Endodermal cell (in vitro differentiated cells): ENCODE measurements at places on chromosomes 12 and 14. TPM values are rescaled to one million over a fixed set of nuclear protein-coding genes. Genes with fewer than 3 reads are reported as not detected.
A peak's percentile ranks its signal among the peaks of the same experiment; 100 is the strongest.

GRCh38 chr14:54481695-54482094 lies 7.1 kb downstream of the GMFB start:
- DNase-seq: no peak
- H3K27me3 ChIP-seq: no peaks in the 10 kb centered on the region
- H3K36me3 ChIP-seq: peaks cover 69% of the 10 kb centered on the region

DNA sequence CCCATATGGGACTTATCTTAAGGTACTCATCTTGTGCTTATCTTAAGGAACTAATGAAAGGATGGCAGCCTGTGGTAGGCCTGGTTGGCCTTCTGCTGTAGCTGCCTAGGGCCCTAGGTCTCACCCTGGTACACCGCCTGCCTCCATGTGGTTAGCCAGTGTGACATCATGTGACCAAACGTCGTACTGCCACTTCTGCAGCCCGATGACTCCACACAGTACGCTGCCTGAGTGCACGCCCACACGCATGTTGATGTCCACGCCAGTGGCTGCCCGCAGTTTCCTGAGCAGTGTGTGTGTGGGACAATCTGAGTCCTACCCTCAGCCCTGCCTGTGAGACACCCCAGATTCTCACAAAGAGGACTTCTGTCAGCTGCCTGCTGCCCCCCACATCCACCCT lies 5.1 kb downstream of the ADCY4 start:
- no peak overlapping the region for H3K27ac ChIP-seq
- H3K27me3 ChIP-seq: peaks cover 58% of the 10 kb centered on the region
- no peak for DNase-seq
- H3K4me3 ChIP-seq: no peak overlapping the region
- peaks cover 4% of the 10 kb centered on the region for H3K4me1 ChIP-seq

DNA sequence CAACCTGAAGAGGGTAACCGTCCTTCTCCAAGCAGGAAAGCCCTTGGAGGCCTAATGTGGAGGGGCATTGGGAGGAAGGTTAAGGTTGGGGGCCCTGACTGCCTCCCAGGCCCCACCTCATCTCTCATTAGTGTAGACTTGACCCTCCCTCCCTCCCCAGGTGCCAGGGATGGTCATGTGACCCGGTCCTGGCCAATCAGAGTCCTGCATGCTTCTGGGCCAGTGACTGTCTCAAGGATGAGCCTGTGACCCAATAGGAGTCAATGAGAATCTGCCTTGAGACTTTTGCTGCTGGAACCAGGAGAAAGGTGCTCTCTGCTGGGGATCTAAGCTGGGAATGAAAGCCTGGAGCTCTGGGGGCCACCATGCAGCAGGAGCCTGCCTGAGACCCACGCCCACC lies 70.8 kb downstream of the NCOR2 start:
- no peak overlapping the region for H3K27ac ChIP-seq
- DNase-seq: peak; percentile 84
- peaks cover 9% of the 10 kb centered on the region for H3K36me3 ChIP-seq
- H3K4me1 ChIP-seq: peaks cover 18% of the 10 kb centered on the region

- H3K4me3 ChIP-seq: peak overlapping the region; percentile 14
- no peak overlapping the region for H3K27ac ChIP-seq
- peaks cover 4% of the 10 kb centered on the region for H3K27me3 ChIP-seq
- no peaks in the 10 kb centered on the region for H3K36me3 ChIP-seq
- H3K4me1 ChIP-seq: peaks cover 4% of the 10 kb centered on the region
These were observed 383.2 kb upstream of the ATP2B1 start for GRCh38 chr12:90091809-90092208.

GRCh38 chr12:108722992-108723766 lies 8.1 kb downstream of the CORO1C start:
- no peak overlapping the region for H3K27ac ChIP-seq
- no peak overlapping the region for H3K4me3 ChIP-seq
- DNase-seq: no peak
- H3K27me3 ChIP-seq: no peaks in the 10 kb centered on the region
- no peaks in the 10 kb centered on the region for H3K4me1 ChIP-seq

DNA sequence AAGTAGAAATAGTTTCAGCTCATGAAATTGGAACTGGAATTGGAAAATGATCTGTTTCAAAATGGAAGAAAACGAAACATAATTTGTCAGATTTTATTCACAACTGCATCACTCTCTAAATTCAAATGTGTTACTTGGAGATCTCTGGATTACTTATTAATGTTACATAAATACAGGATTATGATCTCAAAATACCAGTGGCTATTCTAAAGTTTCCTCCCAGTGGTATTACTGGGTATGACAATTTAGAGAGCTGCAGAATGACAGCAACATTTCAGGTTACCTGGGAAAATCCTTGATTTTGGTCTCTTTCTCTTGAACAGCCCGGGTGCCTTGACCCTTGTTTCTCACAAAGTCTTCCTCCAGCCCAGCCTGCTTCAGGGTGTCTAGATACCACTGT lies 14.2 kb downstream of the FAM161B start:
- H3K27ac ChIP-seq: no peak overlapping the region
- DNase-seq: no peak
- peaks cover 40% of the 10 kb centered on the region for H3K36me3 ChIP-seq
- no peak overlapping the region for H3K4me3 ChIP-seq
- no peaks in the 10 kb centered on the region for H3K4me1 ChIP-seq

ANG gene
- total RNA-seq: 3.4 to 20.1 TPM (median 4.5 TPM) in 3 replicates

RILPL2 gene
- 2.2 and 2.6 TPM in 2 replicates for total RNA-seq

GRCh38 chr12:49645146-49646039 lies 22.0 kb downstream of the PRPF40B start:
- peak overlapping the region; percentile 8 for H3K27ac ChIP-seq
- DNase-seq: no peak
- H3K36me3 ChIP-seq: peaks cover 65% of the 10 kb centered on the region
- H3K27me3 ChIP-seq: no peaks in the 10 kb centered on the region
- no peaks in the 10 kb centered on the region for H3K4me1 ChIP-seq
- H3K4me3 ChIP-seq: no peak overlapping the region

KRT73 gene
- not detected in 3 replicates for total RNA-seq

GRCh38 chr12:68290126-68290525 lies 36.7 kb upstream of the IL22 start:
- no peaks in the 10 kb centered on the region for H3K4me1 ChIP-seq
- no peaks in the 10 kb centered on the region for H3K27me3 ChIP-seq
- no peak overlapping the region for H3K4me3 ChIP-seq
- no peak overlapping the region for H3K27ac ChIP-seq
- peaks cover 4% of the 10 kb centered on the region for H3K36me3 ChIP-seq

- H3K4me1 ChIP-seq: no peaks in the 10 kb centered on the region
- peaks cover 52% of the 10 kb centered on the region for H3K36me3 ChIP-seq
- H3K27me3 ChIP-seq: no peaks in the 10 kb centered on the region
- H3K27ac ChIP-seq: no peak overlapping the region
- no peak overlapping the region for H3K4me3 ChIP-seq
- no peak for DNase-seq
These were observed 366.4 kb downstream of the ETNK1 start for GRCh38 chr12:22991250-22991844.

- peak overlapping the region; percentile 11 for H3K4me3 ChIP-seq
- no peaks in the 10 kb centered on the region for H3K36me3 ChIP-seq
- no peak for DNase-seq
- H3K4me1 ChIP-seq: peaks cover 10% of the 10 kb centered on the region
- no peak overlapping the region for H3K27ac ChIP-seq
These were observed 114.5 kb upstream of the RASSF8 start for GRCh38 chr12:25843976-25844375.

DNA sequence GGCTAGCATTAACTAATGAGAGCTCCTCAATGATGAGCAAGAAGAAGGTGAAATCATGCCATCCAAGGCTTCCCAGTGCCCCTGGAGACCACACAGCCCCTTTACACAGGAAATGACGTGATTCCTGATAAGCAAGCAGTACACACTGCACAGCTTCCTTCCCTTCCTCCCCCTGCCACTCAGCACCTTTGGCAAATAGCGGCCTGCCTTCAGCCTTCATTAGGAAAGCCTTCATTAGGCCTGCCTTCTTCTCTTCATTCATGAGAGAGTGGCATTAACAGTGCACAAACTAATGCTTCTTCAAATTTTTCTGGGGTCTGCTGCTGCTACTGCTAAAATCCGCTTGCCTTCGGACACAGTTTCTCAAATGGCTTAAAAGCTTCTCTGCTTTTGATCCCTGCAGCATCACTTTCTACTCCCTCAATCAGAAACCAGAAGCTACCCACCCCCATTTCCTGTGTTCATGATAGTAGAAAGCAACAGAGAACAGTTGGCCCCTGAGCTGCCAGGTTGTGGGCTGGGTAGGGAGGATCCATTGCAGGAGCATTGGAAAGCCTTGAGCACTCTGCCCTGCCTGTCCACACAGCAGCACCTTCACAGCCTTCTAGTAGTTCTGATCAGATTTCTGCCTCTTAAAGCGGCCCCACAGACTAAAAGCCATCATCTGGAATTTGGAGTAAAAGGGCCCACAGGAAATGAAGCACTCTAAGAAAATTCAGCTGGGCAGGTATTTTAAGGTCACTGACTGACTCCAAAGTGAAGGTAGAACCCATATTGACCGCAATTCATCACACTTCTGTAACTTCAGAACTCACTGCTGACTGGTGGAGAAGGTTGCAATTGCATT lies 103.8 kb upstream of the ETV6 start:
- H3K36me3 ChIP-seq: no peaks in the 10 kb centered on the region
- H3K4me1 ChIP-seq: no peaks in the 10 kb centered on the region
- DNase-seq: no peak
- no peaks in the 10 kb centered on the region for H3K27me3 ChIP-seq
- H3K4me3 ChIP-seq: no peak overlapping the region

SOCS4 gene
- total RNA-seq: 18.8 to 42.7 TPM (median 32.0 TPM) in 3 replicates

- H3K4me3 ChIP-seq: no peak within 1 kb of the TSS
- peaks cover 12% of the 10 kb centered on the region for H3K27me3 ChIP-seq
- H3K36me3 ChIP-seq: no peaks in the 10 kb centered on the region
- peak; percentile 84 for DNase-seq
- no peaks in the 10 kb centered on the region for H3K4me1 ChIP-seq
These were observed at the start of gene TAC3 for GRCh38 chr12:57016348-57016747. TSS of gene TAC3 (minus strand) at chr12:57016529. CDS start at chr12:57015797, 732 bp downstream.

CELA1 gene
- not detected in 3 replicates for total RNA-seq

GRCh38 chr12:49942512-49942893 lies 8.0 kb upstream of the AQP2 start:
- no peak overlapping the region for H3K4me3 ChIP-seq
- peaks cover 6% of the 10 kb centered on the region for H3K4me1 ChIP-seq
- no peak overlapping the region for H3K27ac ChIP-seq
- H3K36me3 ChIP-seq: no peaks in the 10 kb centered on the region
- peaks cover 42% of the 10 kb centered on the region for H3K27me3 ChIP-seq

TEX52 gene
- 0.22 and 0.41 TPM in 2 replicates for total RNA-seq

- no peaks in the 10 kb centered on the region for H3K27me3 ChIP-seq
- DNase-seq: no peak
- H3K27ac ChIP-seq: no peak overlapping the region
- H3K4me1 ChIP-seq: no peaks in the 10 kb centered on the region
- H3K4me3 ChIP-seq: no peak overlapping the region
These were observed 36.2 kb upstream of the SOCS2 start for GRCh38 chr12:93536111-93536765.

DNA sequence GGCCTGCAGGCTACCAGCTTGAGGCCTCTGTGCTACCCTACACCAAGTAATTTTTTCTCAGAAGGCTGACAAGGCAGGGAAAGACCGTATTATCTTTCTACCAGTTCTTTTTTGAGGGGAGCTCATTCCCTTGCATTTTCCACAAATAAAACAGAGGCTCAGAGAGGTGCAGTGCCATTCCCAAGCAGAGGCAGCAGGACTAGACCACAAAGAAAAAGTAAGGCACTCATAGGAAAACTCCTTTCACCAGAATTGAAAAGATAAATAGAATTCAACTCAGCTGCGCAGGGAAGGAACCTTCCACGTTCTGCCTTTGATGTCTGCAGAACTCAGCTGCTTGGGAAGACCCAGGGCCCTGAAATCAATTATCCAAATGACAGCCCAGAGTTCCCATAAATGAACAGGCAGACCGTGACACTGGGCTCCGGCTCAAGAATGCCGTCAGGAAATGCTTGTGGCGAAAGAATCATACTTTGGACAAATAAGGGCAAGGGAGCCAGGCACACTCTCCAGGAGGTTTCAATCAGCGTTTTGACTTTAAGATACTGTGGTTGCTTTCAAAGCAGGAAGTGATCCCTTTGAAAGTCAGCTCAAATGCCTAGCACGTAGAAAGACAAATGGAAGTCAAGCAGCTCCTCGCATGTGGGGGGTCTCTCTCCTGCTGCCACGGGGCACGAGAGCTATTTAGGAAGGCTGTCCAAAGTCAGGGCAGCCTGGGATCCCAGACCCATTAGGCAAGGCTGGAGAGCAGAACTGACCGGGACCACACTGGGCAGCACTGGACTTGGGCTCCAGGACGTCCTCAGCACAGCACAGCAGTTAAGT lies 14.0 kb downstream of the KCTD10 start:
- DNase-seq: peak; percentile 81
- H3K27ac ChIP-seq: peak overlapping the region; percentile 97

SYT1 gene
- 10.7 and 13.9 TPM in 2 replicates for total RNA-seq

STON2 gene
- total RNA-seq: 43.9 and 46.8 TPM in 2 replicates

OR4K5 gene
- not detected in 2 replicates for total RNA-seq

DNA sequence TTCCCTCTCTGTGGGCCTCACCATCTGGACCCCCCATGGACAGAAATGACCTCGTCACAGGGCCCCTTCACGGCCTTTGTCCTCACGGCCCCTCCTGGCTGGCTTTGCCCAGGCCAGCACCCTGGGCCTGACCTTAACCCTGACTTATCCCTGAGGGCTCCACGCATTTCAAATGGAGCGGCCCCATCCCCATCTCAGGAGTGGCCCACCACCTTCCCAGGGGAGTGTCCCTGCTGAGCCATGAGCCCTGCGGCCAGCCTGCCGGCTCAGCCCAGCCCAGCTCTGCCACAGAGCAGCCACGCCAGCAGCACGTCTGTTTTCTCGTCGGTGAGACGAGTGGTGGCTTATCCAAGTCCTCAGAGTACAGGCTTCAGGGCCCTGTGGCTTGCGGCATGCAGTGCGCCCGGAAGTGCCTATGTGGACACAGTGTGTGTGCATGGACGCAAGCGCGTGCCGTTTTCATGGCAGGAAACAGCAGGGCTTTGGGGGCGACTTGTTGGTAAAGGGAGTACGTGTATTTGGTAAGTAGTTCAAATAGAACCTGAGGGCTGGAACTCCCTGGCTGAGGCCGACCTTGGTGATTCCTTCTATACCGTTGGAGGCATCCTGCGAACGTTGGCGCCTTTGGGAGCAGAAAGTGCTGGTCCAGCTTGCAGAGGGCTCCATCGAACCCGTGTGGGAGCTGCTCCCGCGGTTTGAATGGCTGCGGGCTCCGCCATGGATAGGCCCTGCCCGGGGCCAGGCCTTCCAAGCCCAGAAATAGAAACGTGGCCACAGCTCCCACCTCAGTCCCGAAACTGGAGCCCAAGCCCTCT lies 52.1 kb downstream of the LRCOL1 start:
- H3K27ac ChIP-seq: no peak overlapping the region
- H3K4me1 ChIP-seq: no peaks in the 10 kb centered on the region
- DNase-seq: no peak
- no peak overlapping the region for H3K4me3 ChIP-seq
- peaks cover 6% of the 10 kb centered on the region for H3K27me3 ChIP-seq

INHBE gene
- total RNA-seq: 0.23 to 0.36 TPM (median 0.29 TPM) in 3 replicates
